ENCODE measurements at places on chromosomes 3 and 15.

DNA sequence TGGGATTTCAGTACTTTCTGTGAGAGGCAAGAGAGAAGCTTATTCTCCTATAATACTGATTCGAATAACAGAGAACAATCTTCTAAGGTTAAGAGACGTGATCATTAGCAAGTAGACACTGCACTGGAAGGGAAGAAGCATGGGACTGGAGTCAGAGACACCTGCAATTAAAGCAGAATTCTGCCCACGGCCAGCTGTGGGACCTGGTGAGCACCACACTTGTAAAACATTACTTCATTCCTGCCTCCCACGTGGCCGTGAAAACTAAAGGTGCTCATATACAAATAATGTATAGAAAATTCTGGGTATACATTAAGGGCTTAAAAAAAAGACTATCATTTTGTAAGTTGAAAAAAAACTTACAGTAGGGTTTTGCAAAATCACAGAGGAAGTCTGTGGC is 2.0 kb downstream of the TM2D3 start:
- no peak for DNase-seq

DNA sequence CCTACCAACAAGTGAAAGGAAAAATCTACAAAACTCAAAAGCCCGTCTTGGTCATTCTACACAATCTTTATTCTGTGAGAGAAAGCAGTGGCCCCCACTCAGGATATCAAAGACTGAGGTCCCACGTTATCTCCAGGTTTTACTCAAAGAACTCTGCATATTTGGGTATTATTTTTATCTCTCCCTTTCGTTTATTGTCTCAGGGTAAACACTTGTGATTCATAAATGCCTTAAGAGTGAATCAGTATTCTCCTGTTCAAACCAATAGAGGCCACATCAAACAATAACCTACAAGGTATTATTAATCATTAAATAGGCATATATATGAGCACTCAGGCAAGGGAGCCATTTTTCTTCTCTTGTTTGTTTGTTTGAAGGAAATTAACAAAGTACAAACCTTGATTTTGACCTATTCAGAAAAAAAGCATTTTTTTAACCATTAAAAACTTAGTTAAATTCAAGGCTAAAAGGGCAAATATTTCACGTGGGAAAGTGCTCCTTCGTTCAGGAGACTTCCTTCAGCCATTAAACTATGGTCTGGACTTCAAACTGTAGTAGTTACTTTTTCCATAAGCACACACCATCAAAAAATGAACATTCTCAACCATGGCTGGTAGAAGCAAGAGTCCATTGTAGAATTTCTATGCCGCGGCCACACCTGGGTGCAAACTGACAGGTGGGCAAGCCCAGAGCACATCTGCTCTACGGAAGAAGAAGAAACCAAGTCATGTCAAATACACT is 13.9 kb upstream of the HES1 start:
- DNase-seq = no peak

- DNase-seq = peak; percentile 15
Observed at GRCh38 chr3:128549283-128550112, 56.5 kb upstream of the GATA2 start.

DNA sequence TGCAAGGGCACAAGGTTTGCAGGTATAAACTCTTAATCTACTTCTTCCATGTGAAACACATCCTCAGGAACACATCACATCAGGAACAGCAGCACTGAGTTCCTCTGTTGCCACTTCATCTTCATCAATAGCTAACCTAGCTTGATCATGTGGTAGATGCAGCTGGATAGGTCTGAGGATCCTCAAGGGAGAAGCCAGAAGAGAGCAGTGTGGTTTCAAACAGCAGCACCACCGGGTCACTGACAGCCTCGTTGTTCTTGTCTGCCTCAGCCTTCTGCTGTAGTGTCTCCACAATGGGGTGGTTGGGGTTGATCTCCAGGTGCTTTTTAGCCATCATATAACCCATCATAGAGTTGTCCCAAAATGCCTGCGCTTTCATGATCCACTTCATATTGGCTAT is 58.8 kb downstream of the ADAM10 start:
- DNase-seq = no peak

- no peak for DNase-seq
Observed at GRCh38 chr3:54826251-54826691, 101.6 kb downstream of the LRTM1 start.

- DNase-seq = no peak
Observed at GRCh38 chr15:101018450-101018849, 99.3 kb downstream of the LRRK1 start.
